ENCODE measurements at places on chromosomes 1 and 21.
A peak's percentile ranks its signal among the peaks of the same experiment; 100 is the strongest.

GRCh38 chr1:248857201-248857600, 1.7 kb downstream of the ZNF692 start:
- DNase-seq, result no peak

- peak; percentile 67 for DNase-seq
These were observed 7.3 kb downstream of the C1orf174 start for GRCh38 chr1:3892748-3893147.

DNA sequence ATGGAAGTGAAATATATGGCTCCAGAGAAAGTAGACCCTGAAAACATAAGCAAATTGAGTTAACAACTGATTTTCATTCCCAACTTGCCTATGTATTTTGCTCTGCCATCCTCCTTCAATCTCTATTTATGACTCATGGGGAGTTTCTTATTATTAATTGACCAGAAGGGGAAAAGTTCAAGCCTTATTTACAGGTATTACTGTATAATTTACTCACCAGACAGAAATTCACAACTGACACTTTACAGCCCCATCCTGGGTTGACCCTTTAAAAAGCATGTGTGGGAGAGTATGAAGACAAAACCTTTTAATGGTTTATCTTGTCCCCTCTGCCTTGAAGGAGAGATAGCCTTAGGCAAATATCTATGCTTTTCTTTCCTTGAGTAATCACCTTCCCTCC, 39.8 kb upstream of the C1orf53 start:
- DNase-seq, result no peak

- DNase-seq, result no peak
These were observed 46.5 kb upstream of the GCLM start for GRCh38 chr1:93955765-93956164.

- no peak for DNase-seq
These were observed 122.7 kb downstream of the MATN1 start for GRCh38 chr1:30600706-30601105.

DNA sequence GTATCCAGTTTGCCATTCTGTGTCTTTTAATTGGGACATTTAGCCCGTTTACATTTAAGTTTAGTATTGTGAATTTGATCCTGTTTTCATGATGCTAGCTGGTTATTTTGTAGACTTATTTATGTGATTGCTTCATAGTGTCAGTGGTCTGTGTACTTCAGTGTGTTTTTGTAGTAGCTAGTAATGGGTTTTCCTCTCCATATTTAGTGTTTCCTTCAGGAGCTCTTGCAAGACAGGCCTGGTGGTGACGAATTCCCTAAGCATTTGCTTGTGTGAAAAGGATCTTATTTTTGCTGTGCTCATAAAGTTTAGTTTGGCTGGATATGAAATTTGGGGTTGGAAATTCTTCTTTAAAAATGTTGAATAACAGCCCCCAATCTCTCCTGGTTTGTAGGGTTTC, 69.2 kb upstream of the PDC start:
- DNase-seq, result no peak

- DNase-seq, result no peak
These were observed 161.5 kb upstream of the ESRRG start for GRCh38 chr1:216884614-216885229.

- no peak for DNase-seq
These were observed 393.8 kb downstream of the NTNG1 start for GRCh38 chr1:107534632-107535031.

GRCh38 chr21:17598437-17598836, 14.3 kb downstream of the BTG3 start:
- DNase-seq, result no peak

DNA sequence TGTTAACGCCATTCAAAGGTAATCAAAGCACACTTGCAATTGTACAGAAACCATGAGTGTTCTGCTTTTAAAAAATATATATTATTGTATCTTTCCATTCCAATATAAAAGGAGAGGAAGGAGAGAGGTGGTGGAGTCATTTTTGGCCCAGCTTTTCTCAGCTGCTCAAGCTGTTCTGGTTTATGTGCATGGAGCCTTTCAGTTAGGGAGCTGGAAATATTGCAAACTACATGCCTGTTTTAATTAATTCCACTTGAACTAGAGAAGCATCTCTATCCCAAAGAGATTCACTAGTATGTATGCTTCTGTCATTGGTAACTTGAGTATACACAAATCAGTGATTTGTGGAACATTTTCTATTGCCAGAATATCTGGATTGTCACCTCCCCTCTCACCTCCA, 28.5 kb upstream of the C1orf105 start:
- DNase-seq, result peak; percentile 64

DNA sequence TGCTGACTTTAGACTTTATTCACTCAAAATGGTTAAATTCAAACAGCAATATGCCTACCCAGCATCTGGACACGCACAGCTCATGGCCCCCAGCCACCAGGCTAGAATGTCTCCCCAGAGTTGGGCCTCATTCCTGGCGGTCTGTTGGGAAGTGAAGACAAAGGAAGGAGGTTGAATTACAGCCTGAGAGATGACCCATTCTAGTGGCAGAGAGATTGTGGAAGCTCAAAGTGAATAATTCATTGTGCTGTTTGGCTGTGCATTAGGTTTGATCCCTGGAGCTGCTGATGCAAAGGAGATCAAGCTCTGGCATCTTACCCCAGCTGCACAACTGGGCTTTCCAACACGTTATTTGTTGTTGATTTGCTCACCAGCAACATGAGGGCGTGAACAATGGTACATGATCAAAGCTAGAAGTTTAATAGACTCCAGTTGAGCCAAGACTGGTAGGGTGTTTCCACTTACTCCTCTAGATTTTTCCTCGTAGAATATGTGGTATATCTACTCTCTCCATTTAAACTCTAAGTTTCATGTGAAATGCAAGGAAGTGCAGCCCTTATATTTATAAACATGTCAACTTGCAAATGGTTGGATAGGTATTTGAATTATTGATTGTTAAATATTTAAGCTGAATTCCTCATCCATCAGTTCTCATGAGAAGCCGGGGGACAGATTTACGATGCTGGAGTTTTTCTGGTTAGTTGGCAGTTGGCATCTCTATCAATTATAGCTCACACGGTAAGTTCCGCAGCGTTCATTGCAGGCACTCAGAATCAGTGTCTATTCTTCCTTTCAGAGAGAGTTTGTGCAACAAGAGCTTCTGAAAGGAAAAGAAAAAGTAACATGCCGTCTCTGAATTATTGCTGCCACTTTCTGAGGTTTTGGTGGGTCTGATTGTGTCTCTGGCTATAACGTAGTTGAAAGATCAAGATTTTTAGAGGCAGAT, 222.7 kb downstream of the TM2D1 start:
- no peak for DNase-seq

GRCh38 chr21:31877463-31877957, 4.7 kb downstream of the HUNK start:
- no peak for DNase-seq

- no peak for DNase-seq
These were observed 642.8 kb downstream of the PLA2G4A start for GRCh38 chr1:187471555-187471954.

DNA sequence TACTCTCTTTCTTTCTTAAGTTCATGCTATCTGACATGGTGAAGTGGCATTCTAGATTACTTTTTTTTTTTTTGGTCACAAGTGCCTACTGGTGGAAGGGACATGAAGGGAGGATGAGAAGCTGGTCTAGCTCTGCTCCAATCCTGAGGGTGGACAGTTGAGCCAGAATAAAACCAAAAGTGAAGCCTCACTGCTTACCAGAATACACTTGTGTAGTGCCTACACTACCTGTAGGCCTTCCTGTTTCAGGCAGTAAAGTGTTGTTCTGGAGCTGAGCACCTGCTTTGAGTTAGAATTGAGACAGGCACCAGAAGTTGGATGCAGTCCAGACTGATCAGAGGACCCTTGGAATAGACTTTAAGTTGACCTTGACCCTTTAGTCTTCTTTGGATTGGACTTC, 40.4 kb upstream of the APOBEC4 start:
- DNase-seq, result peak; percentile 27

DNA sequence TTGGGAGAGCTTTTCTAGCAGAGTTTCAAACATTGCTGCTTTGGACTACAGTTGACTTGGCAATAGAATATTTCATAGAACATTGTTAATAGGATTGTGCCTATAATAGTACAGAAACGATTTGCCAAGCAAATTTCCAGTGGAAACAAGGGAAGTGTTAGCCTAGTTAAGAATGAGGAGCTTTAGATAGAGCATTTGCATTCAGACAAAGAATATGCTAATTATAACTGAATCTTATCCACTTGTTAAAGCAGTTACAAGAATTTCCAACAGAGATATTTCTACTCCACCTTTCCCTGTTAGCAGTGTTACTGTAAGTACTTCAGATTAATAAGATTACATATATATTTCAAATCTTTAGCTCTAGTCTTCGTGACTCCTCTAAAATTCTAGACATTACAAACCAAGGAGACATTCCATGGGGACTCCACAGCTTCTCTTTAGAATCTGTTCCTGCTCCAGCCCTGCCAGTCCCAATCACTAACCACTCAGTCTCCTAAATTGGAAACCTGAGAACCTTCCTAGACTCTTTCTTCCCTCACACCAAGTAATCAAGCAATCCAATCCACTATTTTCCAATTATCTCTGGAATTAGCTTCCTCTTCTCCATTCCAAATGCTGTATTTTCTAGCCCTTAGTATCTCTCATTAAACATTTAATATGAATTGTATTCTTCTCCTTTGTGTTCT, 141.8 kb upstream of the PBX1 start:
- DNase-seq, result no peak

DNA sequence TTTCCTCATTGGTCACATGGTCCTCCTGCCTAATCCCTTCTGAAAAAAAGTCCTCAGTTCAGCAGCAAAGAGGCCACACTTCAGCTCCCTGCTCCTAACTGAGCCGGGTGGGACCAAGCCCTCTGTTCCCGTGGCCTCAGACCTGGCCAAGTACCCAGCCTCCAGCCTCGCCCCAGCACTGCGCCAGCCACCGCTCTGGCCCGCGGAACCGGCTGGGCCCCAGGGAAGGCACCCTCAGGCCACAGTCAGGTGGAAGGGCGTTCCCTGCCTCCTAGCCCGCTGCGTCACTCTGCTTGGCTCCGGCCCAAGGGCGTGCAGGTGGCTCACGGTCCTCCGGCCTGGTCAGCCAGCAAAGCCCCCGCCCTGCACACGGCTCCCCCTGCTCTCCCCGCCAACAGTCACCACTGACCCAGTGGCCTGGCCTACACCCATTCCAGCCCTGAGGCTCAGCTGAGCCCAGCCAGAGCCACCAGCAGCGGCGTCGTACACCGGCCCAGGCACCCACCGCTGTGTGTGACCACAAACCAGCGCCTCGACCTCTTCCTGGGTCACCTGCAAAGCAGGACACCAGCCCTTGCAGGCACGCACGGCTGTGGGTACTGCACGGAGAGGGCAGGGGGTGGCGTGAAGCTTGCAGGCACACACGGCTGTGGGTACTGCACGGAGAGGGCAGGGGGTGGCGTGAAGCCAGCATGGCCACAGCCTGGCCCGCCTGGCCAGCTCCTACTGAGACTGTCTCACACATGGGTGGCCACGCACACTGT, 19.4 kb downstream of the NADK start:
- peak; percentile 49 for DNase-seq

DNA sequence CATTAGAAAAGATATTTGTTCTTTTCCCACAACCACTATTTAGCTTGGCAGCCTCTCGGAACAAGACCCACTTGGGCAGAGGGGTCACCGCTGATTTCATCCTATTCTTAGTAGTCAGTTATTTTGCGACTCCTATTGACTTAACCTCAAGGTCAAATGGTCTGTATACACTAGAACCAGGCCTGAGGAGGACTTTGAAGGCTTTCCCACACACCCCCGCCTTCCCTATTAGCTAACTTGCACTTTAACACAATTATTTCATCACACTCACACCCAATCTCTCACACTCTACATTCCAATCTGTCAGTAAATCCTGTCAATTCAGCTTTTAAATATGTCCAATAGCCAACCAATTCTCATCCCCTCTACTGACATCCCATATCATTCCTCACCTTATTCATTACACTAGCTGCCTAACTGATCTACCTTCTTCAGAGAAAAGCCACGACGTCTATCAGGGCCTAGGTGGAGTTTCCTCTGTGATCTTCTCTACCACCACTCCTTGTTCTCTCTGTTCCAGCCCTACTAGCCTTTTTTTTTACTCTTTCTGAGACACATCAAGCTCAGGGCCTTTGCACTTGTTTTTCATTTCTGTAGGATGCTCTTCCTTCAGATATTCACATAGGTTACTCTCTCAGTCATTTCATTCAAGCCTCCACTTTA, 1.0 kb upstream of the NIBAN1 start:
- no peak for DNase-seq

GRCh38 chr1:118335331-118335732, 150.3 kb upstream of the SPAG17 start:
- DNase-seq, result no peak

- DNase-seq, result no peak
These were observed 64.0 kb downstream of the WNT9A start for GRCh38 chr1:227883641-227884301.

GRCh38 chr1:221708076-221708571, 33.8 kb downstream of the DUSP10 start:
- DNase-seq, result peak; percentile 10

- DNase-seq, result no peak
These were observed 102.8 kb upstream of the ARTN start for GRCh38 chr1:43830802-43831201.

DNA sequence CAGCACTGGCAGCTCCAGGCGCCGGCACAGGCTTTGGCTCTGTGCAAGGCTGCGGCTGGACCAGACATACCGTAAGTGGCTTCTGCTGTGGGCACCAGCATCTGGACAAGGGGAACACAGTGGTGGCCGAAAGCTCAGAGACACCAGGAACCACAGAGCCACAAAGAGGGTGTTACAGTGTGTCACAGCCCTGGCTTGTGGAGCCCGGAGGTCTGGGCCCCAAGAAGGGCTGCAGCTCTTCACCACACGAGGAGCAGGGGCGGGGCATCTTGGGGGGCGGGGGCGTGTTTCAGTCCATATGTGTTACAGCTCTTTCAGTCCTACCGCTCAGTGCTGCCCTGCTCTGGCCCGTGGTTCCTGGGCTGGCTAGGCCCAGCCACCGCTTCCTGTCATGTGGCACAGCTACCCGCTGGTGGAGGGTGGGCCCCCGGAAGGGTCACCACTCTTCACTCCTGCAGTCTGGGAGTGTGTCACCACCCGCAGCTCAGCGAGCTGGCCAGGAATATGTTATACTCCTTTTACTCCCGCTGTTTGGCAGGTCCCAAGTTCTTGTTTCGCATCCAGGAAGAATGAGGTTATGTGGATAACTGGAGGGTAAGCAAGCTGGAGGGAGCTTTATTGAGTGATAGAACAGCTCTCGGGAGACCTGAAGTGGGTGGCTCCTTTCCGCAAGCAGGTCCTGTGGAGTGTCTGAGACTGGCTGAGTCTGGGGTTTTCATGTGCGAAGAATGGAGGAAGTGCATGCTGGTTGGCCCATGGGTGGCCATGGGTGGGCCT, 3.3 kb upstream of the LSM10 start:
- DNase-seq, result peak; percentile 63

- no peak for DNase-seq
These were observed 11.9 kb downstream of the F5 start for GRCh38 chr1:169574336-169574735.

GRCh38 chr1:92653605-92654381, 131.1 kb downstream of the EVI5 start:
- DNase-seq, result no peak

DNA sequence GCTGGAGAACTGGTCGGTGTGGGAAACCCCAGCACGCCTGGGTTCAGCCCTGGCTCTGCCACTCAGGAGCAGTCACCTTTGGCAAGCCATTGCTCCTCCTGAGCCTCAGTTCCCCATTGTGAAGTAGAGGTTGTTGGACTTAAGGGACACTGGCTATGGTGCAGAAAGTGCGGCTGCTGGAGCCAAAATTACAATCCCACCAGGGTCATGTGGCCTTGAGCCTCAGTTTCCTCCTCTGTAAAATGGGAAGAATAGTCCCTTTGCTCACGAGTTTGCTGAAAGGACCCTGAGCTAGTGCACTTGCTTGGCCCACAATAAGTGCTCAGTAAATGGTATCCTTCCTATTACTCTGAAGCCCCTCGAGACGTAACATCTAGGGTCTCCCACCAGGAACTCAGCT, 14.6 kb upstream of the TAS1R2 start:
- DNase-seq, result no peak
